ENCODE measurements at places on chromosomes 16 and 17.

DNA sequence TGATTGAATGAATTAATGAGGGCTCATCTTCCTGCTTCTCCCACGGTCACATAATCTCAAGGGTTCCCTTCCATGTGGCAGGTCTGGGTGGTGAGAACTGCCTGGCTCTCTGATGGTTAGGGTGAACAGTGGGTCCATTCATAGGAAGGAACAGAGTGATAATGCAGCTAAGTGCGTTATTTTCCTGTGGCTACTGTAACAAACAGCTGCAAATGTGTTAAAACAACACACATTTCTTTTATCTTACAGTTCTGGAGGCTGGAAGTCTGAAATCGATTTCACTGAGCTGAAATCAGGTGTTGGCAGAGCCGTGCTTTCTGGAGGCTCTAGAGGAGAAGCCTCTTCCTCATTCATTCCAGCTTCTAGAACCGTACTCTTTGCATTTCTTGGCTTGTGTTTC, 95.3 kb downstream of the BMERB1 start:
- no peak for DNase-seq

DNA sequence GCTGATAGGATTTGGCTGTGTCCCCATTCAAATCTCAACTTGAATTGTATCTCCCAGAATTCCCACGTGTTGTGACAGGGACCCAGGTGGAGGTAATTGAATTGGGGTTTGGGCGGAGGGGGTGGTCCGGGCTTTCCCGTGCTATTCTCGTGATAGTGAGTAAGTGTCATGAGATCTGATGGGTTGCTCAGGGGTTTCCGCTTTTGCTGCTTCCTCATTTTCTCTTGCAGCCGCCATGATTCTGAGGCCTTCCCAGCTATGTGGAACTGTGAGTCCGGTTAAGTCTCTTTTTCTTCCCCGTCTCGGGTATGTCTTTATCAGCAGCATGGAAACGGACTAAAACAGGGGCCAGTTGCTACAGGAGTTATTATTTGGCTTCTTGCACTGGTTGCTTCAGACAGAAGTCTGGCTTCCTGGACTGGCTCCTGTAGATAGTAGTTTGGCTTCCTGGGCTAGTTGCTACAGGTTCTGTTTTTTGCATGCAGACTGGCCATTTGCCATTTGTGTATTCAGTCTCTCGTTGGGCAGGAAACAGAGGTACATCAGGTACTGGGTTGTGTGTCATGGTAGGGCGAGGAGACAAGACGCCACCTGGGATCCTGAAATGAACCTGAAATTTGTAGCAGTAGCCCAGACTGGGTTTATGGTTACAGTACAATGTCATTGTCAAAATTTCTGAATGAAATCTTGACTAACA, 32.6 kb downstream of the CNTNAP4 start:
- DNase-seq = peak; percentile 77

DNA sequence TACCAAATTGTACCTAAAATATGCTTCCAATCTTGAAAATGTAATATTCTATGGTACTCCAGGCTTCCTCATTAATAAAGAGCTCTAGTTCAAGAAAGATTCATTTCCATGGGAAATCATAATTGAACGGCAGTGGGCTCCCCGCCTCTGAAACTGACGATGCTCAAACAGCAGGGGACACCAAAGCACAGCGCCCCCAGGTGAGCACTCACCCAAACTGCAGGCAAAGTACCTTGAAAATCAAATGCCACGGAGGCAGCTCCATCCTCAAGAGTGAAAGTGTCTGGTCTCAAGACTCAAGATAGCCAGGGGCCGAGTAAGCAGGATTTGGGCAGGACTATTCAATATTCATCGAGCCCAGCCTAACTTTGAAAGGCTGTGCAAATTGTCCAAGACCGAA, 217.4 kb upstream of the TNRC6C start:
- peak; percentile 42 for DNase-seq

GRCh38 chr16:85543536-85543935, 69.6 kb upstream of the GSE1 start:
- DNase-seq = no peak

GRCh38 chr16:74721716-74722115, 21.1 kb upstream of the MLKL start:
- no peak for DNase-seq

GRCh38 chr16:1539720-1540555, 6.5 kb downstream of the TMEM204 start:
- DNase-seq = no peak

DNA sequence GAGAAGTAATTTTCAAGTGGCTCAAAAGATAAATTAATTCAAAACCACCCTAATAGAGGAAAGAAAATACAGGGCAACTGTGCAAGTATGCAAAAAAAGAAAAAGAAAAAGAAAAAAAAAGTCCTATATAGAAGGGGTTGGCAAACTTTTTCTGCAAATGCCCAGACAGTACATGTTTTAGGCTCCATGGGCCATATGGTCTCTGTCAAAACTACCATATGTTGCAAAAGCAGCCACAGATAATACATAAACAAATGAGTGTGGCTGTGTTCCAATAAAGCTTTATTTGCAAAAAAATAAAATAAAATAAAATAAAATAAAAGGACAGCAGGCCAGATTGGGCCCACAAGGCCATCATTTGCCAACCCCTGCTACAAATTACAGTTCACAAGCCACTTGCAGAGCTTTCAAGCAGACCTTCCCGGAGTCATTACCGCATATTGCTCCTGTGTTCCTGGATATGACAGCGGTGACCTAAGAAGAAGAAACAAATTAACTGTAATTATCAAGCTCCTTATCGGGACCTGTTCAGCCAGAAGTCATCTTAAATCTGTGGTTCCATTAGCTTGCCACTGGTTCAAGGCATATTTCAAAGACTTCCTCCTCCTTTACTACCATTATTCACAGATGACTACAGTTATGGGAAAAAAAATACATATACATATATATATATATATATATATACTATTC, 15.9 kb downstream of the ZC3H7A start:
- DNase-seq = no peak

DNA sequence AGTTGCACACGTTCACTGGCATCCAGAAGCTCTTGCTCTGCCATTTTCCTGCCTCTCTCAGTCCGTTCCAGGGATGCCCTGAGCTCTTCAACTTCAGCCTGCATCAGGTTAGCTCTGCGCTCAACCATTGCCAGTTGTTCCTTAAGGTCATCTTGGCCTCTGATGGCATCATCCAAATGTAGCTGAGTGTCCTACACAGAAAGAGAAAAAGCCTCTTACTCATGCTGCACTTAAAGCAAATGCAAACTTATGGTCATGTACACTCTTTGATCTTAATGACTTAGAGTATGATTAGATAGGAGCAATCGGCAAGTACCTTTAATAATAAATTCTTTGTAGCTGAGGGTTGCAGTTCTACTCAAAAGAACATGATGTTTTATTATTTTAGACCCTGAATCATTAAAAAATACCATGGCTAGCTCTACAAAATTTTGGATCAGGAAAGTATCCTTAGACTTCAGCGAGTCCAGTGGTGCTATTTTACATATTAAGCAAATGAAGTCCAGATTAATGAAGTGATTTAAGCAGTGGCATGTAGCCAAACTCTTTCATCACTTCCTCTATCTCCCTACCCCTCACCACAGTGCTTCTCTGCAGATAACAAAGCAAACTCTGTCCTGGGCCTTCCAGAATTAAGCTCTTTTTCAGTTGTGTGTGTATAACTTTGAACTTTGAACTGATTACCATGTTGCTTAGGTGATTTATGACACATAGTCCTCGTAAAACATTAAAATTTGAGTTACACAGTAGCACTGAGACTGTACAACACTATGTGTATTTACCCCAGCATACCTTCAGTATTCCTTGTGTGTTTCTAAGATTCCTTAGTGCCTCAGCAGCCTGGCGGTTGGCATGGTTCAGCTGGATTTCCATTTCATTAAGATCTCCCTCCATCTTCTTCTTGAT, 22.1 kb downstream of the MYH4 start:
- peak; percentile 0 for DNase-seq

- no peak for DNase-seq
Observed at GRCh38 chr16:70592106-70592571, 54.2 kb upstream of the IL34 start.
